ENCODE measurements at places on chromosomes 12 and 14.
A peak's percentile ranks its signal among the peaks of the same experiment; 100 is the strongest.

GRCh38 chr14:39322807-39323206, 89.1 kb downstream of the MIA2 start:
- no peak for DNase-seq

DNA sequence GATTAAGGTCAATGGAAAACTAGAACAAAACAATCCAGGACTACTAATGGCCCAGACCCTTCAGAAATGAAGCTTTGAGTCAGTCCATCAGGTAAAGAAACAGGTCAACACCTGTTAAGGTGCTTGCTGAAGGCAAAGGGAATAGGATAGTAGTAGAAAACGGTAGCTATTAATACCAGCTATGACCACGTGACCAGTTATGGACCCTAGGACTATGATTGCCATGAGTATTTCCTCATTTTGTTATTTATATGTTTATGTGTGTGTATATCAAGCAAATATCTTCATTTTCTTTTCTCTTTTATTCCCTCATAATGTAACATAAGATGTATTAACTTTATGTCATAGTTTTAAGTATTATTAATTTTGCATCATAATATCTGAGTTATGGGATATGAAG, 25.6 kb downstream of the FKBP11 start:
- no peak for DNase-seq

GRCh38 chr12:96040305-96041133, 5.1 kb upstream of the LTA4H start:
- no peak for DNase-seq

DNA sequence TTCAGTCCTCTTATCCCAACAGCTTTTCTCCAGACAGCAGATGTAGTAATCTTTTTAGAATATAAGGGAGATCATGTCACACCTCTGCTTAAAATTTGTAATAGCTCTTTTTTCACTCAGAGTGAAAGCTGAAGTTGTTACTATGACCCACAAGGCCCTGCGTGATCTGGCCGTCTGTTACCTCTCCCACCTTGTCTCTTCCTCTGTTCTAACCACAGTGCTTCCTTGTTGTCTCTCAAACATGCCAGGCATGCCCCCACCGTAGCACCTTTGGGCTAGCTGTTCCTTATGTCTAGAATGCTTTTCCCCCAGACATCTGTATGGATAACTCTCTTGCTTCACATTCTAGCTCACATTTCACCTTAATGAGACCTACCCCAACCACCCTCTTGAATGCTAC, 6.5 kb downstream of the NECAP1 start:
- no peak for DNase-seq

DNA sequence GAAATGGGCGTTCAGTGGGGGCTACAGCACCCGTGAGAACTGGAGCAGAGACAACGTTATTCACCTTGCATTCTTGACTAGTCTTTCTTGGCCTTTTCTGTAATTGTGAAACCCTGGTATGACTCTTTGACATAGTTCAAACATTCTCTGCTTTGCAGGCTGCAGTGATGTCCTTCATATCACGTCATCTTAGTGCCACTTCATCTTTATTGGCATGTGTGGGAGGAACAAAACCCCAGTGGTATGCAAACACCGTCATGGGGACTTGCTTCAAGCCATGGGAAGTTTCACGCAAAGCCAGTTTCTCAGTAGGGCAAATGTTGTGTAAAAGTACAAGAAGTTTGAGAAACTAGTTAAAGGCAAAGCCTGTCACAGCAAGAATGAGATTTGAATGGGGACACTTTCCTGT, 20.2 kb upstream of the DUSP16 start:
- DNase-seq: no peak

DNA sequence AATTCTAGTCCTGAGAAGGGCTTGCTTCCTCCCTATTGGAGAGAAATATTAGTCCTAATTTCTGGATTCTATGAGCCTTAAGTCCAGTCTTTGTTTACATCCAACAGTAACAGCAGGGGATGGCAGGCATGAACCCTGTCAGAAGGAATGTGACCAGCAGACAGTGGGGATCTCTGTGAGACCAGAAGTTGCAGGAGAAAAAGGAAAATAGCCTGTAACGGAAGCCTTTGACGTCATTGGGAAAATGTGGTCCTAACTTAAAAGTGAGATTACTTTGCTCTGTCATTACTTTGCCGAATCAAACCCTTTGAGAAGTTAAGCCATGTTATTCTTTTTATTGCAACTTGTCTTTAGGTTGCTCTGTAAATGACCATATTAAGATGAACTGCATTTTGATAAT, 218.2 kb upstream of the PRICKLE1 start:
- no peak for DNase-seq

DNA sequence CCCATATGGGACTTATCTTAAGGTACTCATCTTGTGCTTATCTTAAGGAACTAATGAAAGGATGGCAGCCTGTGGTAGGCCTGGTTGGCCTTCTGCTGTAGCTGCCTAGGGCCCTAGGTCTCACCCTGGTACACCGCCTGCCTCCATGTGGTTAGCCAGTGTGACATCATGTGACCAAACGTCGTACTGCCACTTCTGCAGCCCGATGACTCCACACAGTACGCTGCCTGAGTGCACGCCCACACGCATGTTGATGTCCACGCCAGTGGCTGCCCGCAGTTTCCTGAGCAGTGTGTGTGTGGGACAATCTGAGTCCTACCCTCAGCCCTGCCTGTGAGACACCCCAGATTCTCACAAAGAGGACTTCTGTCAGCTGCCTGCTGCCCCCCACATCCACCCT, 5.1 kb downstream of the ADCY4 start:
- peak; percentile 61 for DNase-seq

DNA sequence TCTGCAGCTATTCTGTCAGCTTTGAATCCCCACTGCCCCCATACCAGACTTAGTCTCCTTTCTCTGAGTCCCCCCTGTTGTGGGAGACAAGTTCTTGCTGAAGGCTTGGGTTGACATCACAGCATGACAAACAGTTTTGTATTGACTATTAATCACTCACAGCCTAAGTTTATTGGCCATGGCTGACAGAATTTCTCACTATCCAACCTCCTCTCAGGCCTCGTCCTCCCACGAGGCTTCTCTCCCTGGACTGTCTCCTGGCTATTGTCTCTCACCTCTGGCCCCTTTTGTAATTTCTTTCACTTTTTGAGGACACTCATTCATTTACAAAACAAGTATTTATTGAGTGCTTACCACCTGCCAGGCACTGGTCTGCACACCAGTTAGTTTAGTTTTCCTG, 35.2 kb upstream of the DCD start:
- no peak for DNase-seq

GRCh38 chr14:94395888-94396574, 7.6 kb upstream of the SERPINA1 start:
- no peak for DNase-seq

GRCh38 chr14:56162476-56162875, 44.3 kb downstream of the PELI2 start:
- no peak for DNase-seq

DNA sequence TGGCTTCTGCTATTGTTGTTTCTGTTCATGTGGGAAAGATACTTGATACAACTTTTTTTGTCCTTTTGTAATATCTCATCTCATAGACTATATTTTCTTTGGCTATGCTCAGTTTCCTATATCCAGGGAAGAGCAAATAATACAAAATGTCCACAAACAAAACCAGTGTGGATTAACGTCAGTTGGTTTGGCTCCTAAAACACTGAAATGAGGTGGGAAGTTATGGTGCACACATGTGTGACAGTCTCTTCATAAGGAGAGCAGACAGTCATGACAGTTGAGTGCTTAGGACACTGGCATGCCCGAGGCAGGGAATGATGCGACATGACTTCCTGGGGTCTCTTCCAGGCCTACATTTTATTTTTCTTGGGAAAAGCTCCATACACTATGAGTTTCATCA, 27.5 kb downstream of the RHOJ start:
- no peak for DNase-seq

GRCh38 chr12:62860501-62861411, 74.2 kb downstream of the PPM1H start:
- DNase-seq: no peak

DNA sequence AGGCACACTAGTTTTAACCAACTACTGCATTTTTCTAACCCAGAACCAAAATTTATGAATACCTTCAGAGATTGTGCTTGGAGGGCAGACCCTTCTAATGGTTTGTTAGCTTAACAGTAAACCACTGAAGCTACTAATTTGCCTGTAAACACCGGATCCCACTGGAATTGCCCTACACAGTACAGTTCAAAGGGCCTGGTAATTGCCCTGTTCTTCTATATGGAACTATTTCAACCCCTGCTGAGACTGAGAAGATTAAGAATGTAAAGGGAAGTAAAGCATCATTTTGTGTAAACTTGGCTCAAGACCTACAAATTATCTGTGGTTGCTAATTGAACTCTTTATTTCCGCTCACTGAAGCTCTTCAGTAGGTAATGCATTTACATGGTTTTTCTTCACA, 468.1 kb downstream of the NPAS3 start:
- no peak for DNase-seq

DNA sequence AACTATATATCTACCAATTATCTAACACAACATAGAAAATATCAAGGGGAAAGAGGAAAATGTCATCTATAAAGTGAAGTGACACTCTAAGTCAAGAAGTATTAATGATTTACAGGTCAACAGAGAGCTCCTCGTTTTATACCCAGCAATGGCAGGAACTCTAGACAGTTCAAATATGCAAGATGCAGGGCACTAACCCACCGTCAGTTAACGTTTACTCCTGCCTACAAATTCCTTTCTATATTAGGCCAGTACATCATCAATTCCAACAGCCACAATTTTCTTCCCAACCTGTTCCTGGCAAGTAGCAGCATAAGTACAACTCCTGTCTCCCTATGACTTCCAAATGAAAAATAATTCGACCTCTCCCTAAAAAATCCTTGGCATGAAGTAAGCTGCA, 9.0 kb upstream of the KANSL2 start:
- no peak for DNase-seq

DNA sequence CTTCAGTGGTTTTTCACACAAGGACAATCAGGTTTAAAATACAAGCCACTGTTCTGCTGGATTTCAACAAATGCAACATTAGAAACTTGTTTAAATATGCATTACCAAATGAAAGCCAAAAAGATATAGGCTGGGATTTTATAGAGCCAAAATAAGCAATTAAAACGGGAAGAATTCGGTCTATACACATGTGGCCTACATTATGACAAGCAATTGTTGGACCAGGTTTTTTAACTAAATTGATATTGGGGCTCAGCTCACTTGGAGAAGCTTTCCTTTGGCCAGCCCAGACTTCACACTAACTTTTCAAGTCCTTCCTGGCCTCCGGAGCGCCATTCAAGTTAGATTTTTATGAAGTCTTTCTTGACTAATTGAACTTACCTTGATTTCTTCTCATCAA, 16.9 kb upstream of the PDE3A start:
- DNase-seq: no peak

DNA sequence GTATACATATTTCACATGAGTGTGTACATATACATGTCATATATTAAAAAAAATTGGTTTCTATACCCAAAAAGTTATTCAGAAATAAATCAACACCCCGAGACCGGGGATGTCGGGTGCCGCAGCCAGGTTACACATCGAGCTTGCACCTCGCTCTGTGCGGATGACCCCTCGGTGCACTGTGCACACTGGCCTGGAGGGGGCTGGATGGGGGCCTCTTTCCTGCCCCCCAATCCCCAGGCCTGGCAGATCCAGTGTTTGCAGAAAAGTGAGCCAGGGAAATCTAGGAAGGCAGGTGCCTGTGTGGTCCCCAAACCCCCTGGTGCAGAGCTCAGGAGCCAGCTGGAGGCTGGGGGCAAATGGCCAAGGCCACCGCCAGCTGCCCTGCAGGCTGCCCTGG, 27.1 kb upstream of the GPR68 start:
- DNase-seq: no peak

- DNase-seq: no peak
These were observed 73.4 kb downstream of the PPM1H start for GRCh38 chr12:62861586-62861985.

DNA sequence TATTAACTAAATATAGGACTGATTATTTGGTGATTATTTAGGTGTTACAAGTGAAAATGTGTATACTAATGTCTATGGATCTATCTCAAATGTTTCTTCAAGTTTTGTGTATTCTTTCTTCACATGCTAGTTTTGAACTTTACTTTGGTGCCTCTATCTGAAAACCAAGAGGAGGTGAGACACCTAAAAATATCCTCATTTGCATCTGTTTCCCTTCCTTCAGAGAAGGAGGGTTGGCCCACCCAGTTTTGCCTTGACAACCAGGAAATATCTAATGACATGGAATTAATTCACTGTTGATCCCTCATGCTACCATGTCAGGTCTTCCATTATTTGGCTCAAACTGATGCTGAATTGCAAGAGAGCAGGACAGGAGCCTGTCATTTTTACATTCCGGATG, 500.4 kb downstream of the NELL2 start:
- no peak for DNase-seq

DNA sequence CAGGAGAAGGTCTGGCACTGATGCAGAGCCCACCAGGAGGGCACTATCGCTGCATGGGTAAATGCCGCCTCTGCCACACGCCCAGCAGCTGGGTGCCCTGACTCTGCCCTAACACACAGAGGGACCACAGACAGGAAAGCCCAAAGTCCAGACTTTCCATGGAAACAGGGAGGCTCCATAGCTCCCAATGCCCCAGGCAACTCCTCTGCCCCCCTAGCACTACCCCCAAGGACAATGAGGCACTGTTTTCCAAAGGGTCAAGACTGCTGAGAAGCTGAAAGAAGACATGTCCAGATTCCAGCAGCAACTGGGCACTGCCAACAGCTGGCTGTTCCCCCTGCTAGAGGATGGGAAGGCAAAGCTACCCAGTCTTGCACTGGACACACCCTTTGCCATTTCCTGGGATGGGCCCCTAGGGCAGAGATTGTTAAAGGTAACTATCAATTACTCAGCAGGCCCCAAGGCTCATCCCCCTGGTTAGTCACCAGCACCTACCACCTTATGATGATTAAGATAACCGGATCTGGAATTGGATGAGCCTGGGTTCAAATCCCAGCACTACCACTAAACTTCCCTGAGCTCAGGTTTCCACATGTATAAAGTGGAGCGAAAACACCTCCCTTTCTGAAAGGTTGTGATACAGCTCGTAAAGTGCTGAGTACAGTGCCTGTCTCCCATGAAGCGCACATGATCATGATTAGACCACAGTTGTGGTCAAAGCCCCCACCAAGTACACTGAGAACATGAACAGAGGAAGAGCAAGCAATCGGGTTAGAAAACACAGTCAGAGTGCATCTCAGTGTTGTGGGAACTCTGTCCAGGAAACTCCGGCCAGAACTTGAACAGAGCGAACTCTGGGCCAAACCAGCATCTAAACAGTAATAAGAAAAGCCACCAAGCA, 3.3 kb downstream of the PXN start:
- no peak for DNase-seq

DNA sequence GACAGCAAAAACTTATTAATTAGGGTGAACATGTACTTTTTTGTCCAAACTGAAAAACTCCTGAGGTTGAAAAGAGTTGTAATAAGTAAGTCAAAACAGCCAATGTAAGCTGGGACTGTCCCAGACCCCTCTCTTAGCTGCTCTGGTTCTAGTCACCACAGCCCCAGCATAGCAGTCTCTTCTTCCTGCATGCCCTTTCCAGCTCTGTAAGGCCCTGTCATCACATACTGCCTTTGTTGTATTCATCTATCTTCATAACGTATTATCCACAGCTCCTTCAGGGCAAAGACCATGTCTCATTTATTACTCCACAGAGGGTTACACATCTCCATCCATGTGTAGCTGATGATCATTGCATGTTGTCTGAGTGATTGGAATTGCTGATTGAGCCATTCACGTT, 56.5 kb downstream of the UTP20 start:
- DNase-seq: no peak

- peak; percentile 79 for DNase-seq
These were observed 56.9 kb upstream of the CORO1C start for GRCh38 chr12:108788076-108788782.

Data from heart left ventricle (tissue), 16 donors.